ENCODE measurements at places on chromosomes 4 and X.

- peak; percentile 8 for DNase-seq
These were observed 4.3 kb downstream of the GK start for GRCh38 chrX:30657196-30658161.

DNA sequence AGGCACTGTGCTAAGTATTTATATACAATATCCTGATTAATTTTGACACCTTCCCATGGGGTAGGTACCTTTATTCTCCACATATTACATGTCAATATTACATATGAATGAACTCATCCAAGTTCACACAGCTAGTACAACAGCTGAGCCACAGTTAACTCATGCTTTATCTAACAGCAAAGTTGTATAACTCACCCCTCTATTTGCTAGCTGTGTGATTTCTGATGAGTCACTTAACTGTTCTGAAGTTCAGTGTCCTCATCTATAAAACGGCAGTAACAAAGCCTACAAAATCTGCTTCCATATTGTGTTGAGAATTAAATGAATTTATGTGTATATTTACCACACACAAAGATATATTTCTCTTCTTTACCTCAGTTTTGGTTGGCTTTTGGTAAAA is 48.2 kb upstream of the KDR start:
- DNase-seq, result no peak

DNA sequence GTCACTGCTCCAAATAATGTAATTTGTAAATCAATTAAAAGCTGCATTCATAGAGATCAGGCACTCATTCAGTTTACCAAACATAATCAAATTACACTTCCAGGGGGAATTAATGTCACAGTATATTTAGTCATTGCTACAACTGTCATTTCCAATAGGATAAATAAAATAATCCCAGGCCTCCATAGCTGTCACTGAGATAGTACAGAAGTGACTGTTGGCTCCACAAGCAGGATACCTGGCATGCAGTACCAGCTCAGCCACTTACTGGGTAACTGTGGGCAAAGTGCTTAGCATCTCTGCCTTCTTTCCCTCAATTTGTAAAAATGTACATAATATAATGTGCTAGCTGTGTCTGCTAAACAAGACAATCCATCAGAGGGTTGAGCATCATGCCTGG is 128.1 kb downstream of the CAMK2D start:
- DNase-seq, result no peak

- no peak for DNase-seq
These were observed 144.4 kb downstream of the AMMECR1 start for GRCh38 chrX:110173192-110174175.

GRCh38 chr4:189809241-189809735 is 131.4 kb upstream of the FRG1 start:
- DNase-seq, result no peak

DNA sequence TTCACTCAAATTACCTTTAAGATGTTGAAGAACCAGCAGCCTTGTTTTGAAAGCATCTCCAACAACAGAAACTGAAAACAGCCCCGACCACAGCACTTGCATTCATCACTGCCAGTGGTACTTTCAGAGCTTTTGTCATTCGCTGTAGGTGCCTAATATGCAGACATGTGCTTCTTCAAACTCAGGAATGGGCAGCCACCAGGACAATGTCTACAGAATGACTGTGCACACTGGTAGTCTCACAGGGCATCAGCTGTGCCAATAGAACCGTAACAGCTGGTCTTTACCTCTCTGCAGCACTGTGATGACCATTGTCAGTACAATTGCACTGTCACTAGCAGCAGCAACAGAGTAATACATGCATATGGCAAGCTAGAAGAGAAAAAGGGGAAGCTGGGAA is 1149.7 kb downstream of the STPG2 start:
- peak; percentile 3 for DNase-seq

- peak; percentile 38 for DNase-seq
These were observed 4.3 kb upstream of the CYSLTR1 start for GRCh38 chrX:78331708-78332107.

GRCh38 chrX:133495464-133496391 is 80.4 kb upstream of the GPC4 start:
- no peak for DNase-seq

DNA sequence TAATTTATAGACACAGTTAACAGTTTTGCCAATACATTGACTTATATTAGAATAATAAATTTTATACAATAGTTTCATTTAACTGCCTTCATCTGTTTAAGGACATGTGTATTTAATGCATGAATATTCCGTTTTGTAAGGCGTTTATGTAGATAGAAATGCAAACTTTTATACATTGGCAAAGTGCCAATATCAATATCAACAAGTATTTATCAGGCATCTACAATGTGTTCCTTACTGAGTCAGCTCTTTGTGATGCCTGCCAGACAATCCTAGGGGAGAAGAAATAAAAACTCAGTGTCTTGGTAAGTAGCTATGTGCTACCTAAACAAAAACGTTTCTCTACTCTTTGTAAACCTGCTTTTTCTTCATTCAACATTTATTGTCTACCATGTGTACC is 1142.2 kb downstream of the C4orf33 start:
- DNase-seq, result no peak

DNA sequence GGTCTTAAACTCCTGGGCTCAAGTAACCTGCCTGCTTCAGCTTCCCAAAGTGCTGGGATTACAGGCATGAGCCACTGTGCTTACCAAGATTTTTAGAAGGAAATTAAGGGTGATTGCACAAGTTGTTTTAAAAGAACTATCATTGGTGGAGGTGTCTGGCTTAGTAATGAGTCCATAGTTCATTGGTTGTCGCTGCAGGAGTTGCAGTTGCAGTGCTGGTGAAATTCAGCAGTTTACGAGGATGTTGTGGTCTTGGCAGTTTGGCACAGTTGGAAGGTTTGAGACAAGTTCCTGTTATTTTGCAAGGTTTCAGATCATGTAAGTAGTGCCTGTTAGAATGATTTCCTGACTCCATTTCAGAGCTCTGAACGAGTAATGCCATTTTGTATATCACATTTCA is 48.1 kb downstream of the RAB40AL start:
- peak; percentile 98 for DNase-seq

- no peak for DNase-seq
These were observed 41.9 kb downstream of the XAGE2 start for GRCh38 chrX:52410439-52411394.

DNA sequence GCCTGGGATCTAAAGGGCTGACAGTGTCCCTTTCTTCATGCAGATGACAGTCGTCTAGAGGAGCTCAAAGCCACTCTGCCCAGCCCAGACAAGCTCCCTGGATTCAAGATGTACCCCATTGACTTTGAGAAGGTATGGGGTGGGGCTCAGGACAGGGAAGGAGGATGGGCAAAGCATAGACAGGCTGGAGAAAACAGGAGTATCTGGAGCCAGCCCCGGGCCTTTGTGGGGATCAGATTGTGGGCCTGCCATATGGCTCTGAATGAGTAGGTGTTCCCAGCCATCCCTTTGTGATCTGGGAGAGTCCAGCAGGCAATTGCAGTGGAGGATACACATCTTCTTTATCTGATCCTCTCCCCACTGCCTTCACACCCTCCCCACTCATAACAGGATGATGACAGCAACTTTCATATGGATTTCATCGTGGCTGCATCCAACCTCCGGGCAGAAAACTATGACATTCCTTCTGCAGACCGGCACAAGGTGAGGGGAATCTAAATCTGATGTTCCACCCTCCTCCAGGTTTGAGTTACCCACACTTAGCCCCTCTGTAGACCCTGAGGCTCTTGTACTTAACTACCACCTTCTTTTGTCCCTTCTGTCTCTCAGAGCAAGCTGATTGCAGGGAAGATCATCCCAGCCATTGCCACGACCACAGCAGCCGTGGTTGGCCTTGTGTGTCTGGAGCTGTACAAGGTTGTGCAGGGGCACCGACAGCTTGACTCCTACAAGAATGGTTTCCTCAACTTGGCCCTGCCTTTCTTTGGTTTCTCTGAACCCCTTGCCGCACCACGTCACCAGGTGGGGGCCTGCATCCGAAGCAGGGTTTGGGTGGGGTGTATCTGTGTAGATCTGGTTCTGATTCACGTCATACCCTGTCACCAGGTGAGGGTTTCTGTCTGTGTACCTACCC is 5.8 kb upstream of the CDK16 start:
- DNase-seq, result no peak

- no peak for DNase-seq
These were observed 310.1 kb downstream of the PPP3CA start for GRCh38 chr4:101037249-101037648.

- no peak for DNase-seq
These were observed 975 bp downstream of the KCNE5 start for GRCh38 chrX:109623997-109624396.

GRCh38 chrX:29274517-29274916 is 687.3 kb downstream of the IL1RAPL1 start:
- no peak for DNase-seq

DNA sequence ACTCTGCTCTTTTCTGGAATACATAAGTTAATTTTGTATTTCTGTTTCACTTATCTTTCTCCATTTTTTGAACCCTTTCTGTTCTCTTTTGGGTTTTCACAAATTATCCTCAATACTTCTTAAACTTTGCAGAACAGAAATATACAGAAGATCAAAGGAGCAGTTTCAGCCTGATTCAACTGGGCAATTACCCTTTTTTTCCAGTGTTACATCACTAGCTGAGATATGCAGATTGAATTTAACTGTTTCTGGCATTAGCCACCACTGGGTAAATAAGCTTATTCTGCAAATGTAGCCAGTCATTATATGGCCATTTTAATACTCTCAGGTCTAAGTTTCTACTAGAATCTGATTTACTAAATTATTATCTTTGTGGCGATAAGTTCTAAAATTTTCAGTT is 66.9 kb upstream of the GRID2 start:
- no peak for DNase-seq

GRCh38 chr4:147837435-147837834 is 105.5 kb downstream of the ARHGAP10 start:
- no peak for DNase-seq
